Activated T-cell treated with anti-CD3 and anti-CD28 coated beads, Interleukin-2, amount 50 U/mL, for 72 hours (primary cell): ENCODE measurements at places on chromosomes 16 and 17.

DNA sequence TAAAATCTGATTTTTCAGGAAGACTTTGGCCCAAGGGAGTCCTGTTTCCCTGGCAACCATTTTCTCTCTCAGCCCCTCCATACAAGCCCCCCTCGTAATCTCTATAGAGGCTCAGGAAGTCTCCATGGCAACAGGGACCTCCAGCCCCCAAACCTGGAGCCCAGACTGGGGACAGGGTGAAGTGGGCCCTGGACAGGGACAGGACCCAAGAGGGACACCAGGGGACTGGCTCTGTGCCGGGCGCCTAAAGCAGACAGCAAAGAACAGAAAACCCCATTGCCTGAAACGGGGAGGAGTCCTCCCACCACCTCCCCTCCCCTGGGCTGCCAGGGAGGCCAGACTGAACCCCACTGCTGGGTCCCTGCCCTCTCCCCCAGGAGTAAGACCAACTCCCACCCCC lies 40.6 kb downstream of the CPNE2 start:
- peaks cover 74% of the 10 kb centered on the region for H3K4me1 ChIP-seq

- H3K4me3 ChIP-seq, result peak overlapping the region; percentile 18
- H3K27ac ChIP-seq, result peak overlapping the region; percentile 61
- no peaks in the 10 kb centered on the region for H3K27me3 ChIP-seq
- peak; percentile 38 for DNase-seq
Observed at GRCh38 chr16:27177031-27177774, 26.1 kb upstream of the KDM8 start.

- H3K4me1 ChIP-seq, result peaks cover 5% of the 10 kb centered on the region
- H3K36me3 ChIP-seq, result no peaks in the 10 kb centered on the region
- H3K27me3 ChIP-seq, result peaks cover 3% of the 10 kb centered on the region
- no peak overlapping the region for H3K4me3 ChIP-seq
- DNase-seq, result no peak
Observed at GRCh38 chr17:44293509-44294226, 14.7 kb upstream of the RUNDC3A start.

- H3K36me3 ChIP-seq, result no peaks in the 10 kb centered on the region
- H3K4me3 ChIP-seq, result no peak overlapping the region
- peaks cover 2% of the 10 kb centered on the region for H3K27me3 ChIP-seq
- no peak overlapping the region for H3K27ac ChIP-seq
- H3K4me1 ChIP-seq, result no peaks in the 10 kb centered on the region
- DNase-seq, result no peak
Observed at GRCh38 chr16:66399930-66400329, 27.2 kb upstream of the BEAN1 start.
